ENCODE measurements at places on chromosomes 4 and X. TPM values are rescaled to one million over a fixed set of nuclear protein-coding genes. Genes with fewer than 3 reads are reported as not detected.

DNA sequence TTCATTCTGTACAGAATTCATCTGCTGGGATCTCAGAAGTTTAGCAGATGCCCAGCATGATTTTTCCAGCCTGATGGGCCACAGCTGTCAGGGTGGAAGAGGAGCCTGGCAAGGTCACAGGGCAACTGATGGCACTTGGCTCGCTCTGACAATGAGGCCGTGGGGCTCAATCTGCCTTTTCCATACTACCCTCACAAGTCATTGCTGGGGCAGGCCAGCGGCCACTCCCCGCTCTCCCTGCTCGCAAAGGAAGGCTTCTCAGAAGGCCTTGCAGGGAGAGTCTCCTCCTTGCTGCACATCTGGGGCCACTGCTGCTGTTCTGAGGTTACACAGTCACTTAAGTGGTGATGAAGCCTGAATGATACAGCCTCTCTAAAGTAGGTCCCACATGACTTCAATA, 349.1 kb downstream of the NR3C2 start:
- no peaks in the 10 kb centered on the region for H3K27me3 ChIP-seq
- no peaks in the 10 kb centered on the region for H3K4me1 ChIP-seq
- H3K4me3 ChIP-seq, result no peak overlapping the region
- no peaks in the 10 kb centered on the region for H3K36me3 ChIP-seq
- H3K27ac ChIP-seq, result no peak overlapping the region

GRCh38 chrX:12701628-12702027, 89.6 kb upstream of the PRPS2 start:
- no peaks in the 10 kb centered on the region for H3K4me1 ChIP-seq
- DNase-seq, result peak; percentile 79
- H3K27me3 ChIP-seq, result no peaks in the 10 kb centered on the region
- no peak overlapping the region for H3K4me3 ChIP-seq

DNA sequence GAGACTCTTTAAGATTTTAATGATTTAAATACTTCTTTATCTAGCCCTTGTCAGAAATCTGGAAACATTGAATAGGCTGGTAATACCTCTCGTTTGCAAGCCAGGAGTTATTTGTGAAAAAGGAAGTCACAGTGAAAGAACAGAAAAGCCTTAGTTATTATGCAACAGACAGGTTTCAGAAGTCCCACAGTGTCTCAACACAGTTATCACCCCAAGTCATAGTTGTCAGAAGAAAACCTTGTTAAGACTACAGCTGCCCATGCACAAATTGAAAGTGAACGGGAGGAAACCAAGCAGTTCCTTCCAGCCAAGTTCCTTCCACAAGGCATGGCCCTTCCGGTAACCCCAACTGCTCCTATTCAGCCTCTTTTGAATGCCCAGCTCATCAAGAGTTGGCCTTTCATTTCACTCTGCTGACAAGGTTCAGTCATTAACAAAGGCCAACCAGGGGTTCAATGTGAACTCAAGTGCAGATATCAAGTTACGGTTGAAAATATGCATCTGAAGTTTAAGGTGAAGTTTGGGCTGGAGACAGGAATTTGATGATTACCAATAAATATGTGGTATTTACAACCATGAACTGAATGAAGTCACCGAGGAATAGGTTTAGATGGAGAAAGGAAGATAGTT, 15.6 kb downstream of the ALPK1 start:
- H3K36me3 ChIP-seq, result no peaks in the 10 kb centered on the region
- DNase-seq, result no peak
- no peak overlapping the region for H3K27ac ChIP-seq
- H3K4me1 ChIP-seq, result no peaks in the 10 kb centered on the region
- H3K4me3 ChIP-seq, result no peak overlapping the region
- peaks cover 5% of the 10 kb centered on the region for H3K27me3 ChIP-seq

DNA sequence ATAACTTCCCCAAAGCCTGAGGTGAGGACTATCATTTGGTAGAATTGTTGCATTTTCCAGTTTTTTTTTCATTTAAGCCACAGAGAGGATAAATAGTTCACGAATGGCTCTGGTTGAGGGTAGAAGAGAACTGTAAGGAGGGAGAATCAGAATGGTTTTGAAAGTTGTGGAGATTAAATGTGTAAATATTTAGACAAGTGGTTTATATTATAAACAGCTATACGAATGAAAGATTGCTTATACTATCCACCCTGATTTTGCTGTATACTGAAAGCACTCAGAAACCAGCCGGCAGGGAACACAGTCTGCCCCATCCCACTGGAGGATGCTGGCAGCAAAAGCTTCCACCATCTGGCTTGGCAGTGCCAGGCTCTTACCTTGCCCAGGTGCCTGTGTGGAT, 341.1 kb downstream of the RAPGEF2 start:
- no peak overlapping the region for H3K27ac ChIP-seq
- H3K27me3 ChIP-seq, result no peaks in the 10 kb centered on the region
- no peak overlapping the region for H3K4me3 ChIP-seq
- peaks cover 9% of the 10 kb centered on the region for H3K4me1 ChIP-seq

DNA sequence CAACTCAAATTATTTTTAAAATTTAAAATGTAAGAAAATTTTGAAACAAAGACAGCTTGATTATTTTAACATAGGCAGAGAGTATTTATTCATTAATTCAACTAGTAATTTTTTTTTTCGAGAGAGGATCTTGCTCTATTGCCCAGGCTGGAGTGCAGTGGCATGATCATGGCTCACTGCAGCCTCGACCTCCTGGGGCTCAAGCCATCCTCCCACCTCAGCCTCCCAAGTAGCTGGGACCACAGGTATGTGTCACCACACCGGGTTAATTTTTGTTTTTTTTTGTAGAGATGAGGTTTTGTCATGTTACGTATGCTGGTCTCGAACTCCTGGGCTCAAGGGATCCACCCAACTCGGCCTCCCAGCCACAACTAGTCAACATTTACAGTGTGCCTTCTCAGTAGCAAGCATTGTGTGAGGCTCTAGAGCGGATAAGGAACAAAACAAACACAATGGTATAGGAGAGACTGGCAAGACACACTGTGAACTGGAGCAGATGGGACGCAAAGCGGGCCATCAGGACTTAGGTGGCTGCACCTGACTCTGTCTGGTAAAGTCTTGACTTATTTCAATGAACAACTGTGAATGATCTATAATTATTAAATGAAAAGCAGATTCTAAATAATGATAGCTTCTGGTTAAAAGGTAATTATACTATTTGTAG, 21.6 kb downstream of the SETD7 start:
- H3K27me3 ChIP-seq, result no peaks in the 10 kb centered on the region
- H3K4me3 ChIP-seq, result no peak overlapping the region

- DNase-seq, result no peak
- H3K4me3 ChIP-seq, result no peak overlapping the region
- no peaks in the 10 kb centered on the region for H3K36me3 ChIP-seq
- H3K4me1 ChIP-seq, result no peaks in the 10 kb centered on the region
- no peak overlapping the region for H3K27ac ChIP-seq
- no peaks in the 10 kb centered on the region for H3K27me3 ChIP-seq
These were observed 161.4 kb upstream of the MAD2L1 start for GRCh38 chr4:120228086-120228485.

DNA sequence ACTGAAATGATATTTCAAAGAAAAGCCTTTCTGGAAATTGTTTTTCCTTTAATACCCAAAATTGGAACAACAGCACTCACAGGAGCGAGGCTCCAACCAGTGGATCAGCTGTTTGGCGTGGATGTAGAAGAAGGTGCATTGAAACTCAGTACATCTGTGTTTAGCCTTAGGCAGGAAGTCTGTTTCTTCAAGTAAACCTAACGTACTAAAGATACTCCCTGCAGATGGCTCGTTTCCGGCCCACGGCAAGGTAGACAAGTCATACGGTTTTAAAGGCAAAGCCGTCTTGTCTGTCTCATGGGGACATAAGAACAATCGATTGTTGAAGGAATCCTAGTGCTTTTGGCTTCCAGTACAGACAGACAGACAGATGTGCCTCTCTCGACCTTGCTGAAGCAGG, 50.0 kb upstream of the CLCN4 start:
- H3K4me1 ChIP-seq, result no peaks in the 10 kb centered on the region
- no peak for DNase-seq
- no peaks in the 10 kb centered on the region for H3K27me3 ChIP-seq
- H3K27ac ChIP-seq, result no peak overlapping the region
- no peak overlapping the region for H3K4me3 ChIP-seq

GRCh38 chr4:3687538-3687937, 78.6 kb upstream of the ADRA2C start:
- no peak overlapping the region for H3K4me3 ChIP-seq
- H3K4me1 ChIP-seq, result no peaks in the 10 kb centered on the region
- no peak for DNase-seq
- no peaks in the 10 kb centered on the region for H3K36me3 ChIP-seq

GRCh38 chrX:16931371-16931770, 15.1 kb upstream of the REPS2 start:
- peak overlapping the region; percentile 70 for H3K27ac ChIP-seq
- H3K4me3 ChIP-seq, result no peak overlapping the region
- H3K4me1 ChIP-seq, result peaks cover 19% of the 10 kb centered on the region
- no peaks in the 10 kb centered on the region for H3K27me3 ChIP-seq

DNA sequence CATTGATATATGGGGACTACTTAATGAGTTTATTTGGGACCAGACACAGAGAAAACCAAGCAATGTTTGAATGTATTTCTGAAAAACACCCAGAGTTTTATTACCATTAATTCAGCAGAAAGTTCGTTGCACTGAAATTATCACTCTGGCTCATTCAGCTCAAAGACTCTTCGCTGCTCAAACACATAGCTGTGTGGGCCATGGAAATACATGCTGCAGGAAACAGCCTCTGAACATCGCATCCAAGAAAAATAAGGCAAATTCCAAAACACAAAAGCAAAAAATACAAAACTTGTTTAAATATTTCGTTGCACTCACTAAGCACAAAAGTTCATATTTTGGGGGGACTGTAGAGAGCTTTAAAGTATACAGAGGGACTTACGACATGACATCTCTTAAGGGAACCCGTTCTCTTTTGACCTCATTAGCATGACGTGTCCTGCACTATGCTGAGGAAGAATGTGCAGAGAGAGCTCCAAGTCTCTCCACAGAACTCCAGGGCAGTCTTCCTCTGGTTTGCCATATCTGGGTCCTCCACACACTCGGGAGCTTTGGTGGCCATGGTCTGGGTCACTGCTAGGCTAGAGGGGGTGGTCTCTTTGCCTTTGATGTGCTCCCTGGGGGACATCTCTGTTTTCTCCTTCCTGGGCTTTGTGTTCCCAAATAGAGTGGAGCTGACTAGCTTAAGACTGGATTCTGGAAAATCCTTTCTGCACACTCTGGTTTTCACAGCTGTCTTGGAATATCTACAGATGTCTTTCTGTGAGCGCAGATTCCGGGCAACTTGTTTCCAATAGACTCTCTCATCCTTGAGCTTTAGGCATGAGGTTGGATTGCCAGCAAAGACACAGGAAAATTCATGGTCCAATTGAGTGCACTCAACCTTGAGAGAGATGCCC, 2.8 kb downstream of the FGFBP1 start:
- no peak overlapping the region for H3K4me3 ChIP-seq
- no peaks in the 10 kb centered on the region for H3K4me1 ChIP-seq
- no peaks in the 10 kb centered on the region for H3K36me3 ChIP-seq

DNA sequence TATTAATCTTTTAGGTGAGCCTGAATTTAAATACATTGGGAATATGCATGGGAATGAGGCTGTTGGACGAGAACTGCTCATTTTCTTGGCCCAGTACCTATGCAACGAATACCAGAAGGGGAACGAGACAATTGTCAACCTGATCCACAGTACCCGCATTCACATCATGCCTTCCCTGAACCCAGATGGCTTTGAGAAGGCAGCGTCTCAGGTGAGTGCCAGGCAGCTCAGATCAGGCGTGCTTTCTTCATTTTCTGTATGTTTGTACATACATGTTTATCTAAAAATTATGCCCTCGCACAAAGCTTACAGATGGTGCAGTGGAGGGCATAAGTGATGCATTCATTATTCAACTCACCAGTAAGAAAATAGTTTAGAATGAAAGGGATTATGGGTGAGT, 85.6 kb downstream of the CPE start:
- H3K27me3 ChIP-seq, result no peaks in the 10 kb centered on the region
- no peak for DNase-seq
- peaks cover 3% of the 10 kb centered on the region for H3K36me3 ChIP-seq
- H3K4me3 ChIP-seq, result no peak overlapping the region
- no peaks in the 10 kb centered on the region for H3K4me1 ChIP-seq

Gene XAGE1B
- not detected for total RNA-seq

DNA sequence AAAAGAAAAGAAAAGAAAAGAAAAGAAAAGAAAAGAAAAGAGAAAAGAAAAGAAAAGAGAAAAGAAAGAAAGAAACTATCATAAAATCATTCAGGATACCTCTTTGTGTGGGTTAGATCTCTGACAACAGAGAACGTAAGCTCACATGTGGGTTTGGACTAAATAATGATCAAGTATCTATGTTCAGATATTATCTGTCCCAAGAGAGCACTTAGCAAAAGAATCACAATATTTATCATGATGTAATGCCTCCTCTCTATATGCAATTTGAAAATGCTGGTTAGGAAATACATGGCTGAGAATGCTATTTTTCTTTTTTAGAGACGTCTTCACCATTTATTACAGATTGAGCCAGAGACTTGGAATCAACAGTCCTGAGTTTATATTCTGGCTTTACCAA, 191.3 kb downstream of the KCNIP4 start:
- no peaks in the 10 kb centered on the region for H3K36me3 ChIP-seq
- peaks cover 30% of the 10 kb centered on the region for H3K4me1 ChIP-seq
- H3K4me3 ChIP-seq, result no peak overlapping the region
- no peaks in the 10 kb centered on the region for H3K27me3 ChIP-seq

GRCh38 chr4:172404676-172405075, 591.5 kb downstream of the GALNTL6 start:
- no peak for DNase-seq
- no peak overlapping the region for H3K27ac ChIP-seq
- no peaks in the 10 kb centered on the region for H3K4me1 ChIP-seq
- H3K27me3 ChIP-seq, result no peaks in the 10 kb centered on the region

DNA sequence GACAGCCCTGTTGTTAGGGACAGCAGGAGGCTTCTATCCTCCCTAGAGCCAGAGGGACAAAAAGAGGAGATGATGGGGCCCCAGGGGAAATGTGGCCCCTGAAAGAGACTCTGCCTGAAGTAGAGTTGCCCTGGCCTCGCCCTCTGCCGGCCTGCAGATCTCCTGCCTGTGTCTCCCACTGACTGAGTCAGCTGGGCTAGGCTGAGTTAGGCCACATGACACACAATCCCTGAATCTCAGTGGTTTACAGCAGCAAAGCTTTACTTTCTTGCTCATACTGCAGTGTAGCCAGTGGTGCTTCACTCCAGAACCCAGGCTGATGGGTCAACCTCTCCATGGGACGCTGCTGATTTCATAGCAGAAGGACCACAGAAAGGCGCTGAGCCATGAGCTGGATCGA, 23.5 kb downstream of the DRD5 start:
- DNase-seq, result no peak
- no peaks in the 10 kb centered on the region for H3K27me3 ChIP-seq
- H3K27ac ChIP-seq, result no peak overlapping the region
- no peaks in the 10 kb centered on the region for H3K36me3 ChIP-seq
- H3K4me1 ChIP-seq, result peaks cover 14% of the 10 kb centered on the region

- DNase-seq, result no peak
- H3K4me1 ChIP-seq, result no peaks in the 10 kb centered on the region
- no peaks in the 10 kb centered on the region for H3K27me3 ChIP-seq
- no peak overlapping the region for H3K27ac ChIP-seq
These were observed 155.8 kb downstream of the NWD2 start for GRCh38 chr4:37400241-37400881.
